ENCODE measurements at places on chromosomes 2 and 18.
A peak's percentile ranks its signal among the peaks of the same experiment; 100 is the strongest.

- peak; percentile 42 for DNase-seq
Measured at GRCh38 chr2:138814123-138814898, 34.1 kb upstream of the NXPH2 start.

DNA sequence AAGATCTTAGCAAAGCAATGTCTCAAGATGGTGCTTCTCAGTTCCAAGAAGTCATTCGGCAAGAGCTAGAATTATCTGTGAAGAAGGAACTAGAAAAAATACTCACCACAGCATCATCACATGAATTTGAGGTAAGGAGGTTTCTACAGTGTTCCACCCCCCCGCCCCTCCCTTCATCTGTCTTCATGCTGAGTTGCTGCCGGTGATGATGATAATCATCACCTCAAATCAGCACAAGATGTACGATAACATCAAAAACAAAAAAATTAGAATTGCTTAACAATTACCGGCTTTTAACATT lies 14.6 kb downstream of the UGP2 start:
- no peak for DNase-seq

DNA sequence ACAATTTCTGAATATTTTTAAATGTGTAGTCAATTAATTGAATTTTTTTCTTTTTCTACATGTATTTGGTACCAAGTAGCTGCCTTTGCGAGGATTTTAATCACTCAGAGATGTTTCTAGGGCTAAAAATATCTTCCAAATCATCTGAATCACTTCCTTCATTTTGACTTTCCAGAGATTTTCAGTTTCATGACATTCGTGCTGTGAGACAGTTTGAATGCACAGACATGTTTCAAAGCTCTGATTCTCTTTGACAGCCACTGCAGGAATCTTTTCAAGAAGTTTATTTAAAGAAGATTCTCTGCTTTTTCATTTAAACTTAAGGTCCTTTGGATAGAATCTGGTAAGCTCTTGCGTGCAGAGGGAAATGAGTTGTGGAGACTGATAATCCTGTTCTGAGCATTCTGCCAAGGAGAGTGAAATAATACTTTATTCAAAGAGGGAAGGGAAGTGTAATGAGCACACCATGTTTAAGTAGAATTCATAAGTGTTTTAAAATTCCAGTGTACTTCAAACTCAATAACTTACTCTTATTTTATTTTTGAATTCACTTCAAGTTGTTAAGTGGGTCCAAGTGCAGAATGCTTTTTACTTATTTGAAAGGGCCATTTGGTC lies 9.7 kb downstream of the CYBRD1 start:
- no peak for DNase-seq

GRCh38 chr2:104673225-104673624 lies 180.7 kb upstream of the POU3F3 start:
- no peak for DNase-seq

DNA sequence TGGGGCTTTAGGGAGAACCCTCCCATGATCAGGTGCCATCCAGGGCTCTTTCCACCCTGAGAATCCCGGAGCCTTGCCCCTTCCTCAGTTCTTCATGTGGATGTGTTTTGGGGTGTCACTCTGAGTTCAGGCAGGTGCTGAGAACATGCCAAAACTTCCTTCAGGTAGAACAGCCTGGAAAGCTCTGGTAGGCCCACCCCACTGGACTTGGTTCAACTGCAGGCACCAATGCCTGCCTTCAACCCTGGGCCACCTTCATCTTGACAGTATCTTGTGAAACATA lies 85.8 kb downstream of the EPAS1 start:
- DNase-seq: no peak

DNA sequence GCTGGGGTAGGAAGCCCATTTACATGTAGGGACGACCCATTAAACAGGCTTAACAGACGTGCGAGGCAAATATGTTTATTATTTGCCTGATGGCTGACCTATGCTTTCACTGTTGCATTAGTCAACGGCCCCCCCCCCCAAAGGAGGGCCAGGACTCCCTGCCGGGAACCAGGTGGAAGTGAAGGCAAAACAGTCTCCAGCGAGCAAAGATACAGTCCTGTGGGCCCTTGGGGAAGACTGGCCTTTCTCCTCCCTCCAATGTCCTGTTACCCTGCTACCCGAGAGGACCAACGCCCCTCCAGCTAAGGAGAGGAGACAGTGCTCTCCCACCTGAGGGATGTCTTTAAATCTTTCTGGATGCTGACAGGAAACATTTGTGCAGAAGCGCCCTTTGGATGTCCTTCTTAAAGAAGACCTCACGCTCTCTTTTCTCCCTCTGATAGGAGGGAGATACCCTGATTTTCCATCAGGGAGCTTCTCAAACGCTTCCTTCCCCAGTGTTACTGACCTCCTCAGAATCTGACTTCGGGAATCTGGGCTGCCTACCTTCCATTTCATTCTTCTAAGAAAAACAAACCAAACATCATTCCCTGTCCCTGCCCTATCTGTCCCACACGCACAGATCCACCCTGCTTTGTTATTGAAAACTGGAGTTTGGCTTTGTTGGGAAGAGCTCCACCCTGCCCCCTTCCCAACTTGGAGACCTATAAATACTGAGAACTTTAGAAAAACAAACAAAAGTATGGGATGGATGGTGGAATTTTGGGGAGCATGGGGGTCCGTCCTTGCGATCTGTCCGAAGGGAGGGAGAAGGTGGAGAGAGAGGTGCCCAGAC lies 135.9 kb upstream of the SIX3 start:
- DNase-seq: no peak

DNA sequence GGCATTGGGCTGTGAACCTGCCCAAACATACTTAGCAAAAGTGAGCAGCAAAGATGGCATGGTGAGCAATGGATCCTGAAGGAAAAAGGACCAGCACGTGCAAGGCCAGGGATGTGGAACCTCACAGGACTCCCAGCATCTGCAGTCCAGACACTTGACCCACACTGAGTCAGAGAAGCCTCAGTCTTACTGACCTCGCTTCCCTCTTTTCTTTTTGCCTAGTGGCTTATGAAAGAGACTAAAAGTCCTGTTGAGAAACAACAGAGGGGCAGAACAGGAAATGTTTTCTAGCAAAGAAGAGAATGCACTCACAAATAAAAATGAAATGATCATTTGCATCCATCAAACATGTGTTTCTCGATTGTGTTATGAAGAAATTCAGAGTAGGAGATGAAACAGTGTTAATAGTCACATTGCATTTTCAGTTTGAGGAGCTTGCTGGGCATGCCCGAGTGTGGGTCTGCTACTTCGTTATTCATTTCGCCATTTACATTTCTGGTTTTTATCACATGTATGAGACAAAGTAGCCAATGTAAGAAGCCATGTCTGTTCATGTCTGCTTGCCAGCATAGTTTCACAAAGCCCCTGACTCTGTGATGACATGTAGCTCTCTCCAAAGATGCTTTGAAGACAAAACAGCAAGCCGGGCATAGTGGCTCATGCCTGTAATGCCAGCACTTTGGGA lies 118.4 kb downstream of the INO80D start:
- DNase-seq: no peak

GRCh38 chr2:66134138-66134701 lies 300.7 kb upstream of the MEIS1 start:
- no peak for DNase-seq

DNA sequence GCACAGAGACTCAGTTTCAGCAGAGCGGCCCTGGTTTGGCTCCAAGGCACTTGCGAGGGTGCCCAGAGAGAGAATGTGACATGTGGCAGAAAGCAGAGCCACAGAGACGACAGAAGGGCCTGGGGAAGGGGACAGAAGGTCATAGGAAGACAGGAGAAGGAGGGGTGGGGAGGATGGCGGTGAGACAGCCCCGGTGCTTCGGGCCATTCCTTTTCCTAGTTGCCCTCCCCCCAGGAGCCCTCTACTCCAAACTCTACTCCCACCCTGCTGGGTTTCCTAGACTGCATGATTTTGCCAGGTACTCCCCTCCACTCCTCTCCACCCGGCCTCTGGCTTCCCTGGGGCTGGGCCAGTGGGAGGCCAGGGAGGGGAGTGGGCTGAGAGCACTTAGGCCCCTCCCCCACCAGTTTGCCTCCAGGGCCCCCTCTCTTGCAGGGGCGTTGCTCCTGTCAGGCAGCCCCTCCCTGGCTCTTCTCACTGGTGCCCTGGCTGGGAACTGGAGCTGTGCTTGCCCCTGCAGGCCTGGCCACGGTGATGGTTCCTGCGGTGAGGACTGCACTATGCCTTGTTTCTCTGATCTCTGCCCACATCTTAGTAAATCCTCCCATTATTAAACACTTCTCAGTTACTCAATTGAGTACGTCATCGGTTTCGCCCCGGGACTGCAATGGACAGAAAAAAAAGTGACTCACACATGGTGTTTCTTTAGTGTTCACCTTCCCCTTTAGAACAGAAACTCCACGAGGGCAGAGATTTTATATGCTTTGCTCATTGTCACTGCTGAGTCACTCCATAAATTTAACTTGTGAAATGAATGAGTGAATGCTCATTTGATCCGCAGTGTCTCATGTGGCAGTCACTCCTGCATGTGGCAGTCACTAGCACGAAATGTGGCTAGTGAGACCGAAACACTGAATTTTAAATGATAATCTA lies 58.7 kb upstream of the SP3 start:
- DNase-seq: peak; percentile 91

- DNase-seq: no peak
Measured at GRCh38 chr2:181685150-181685688, 4.9 kb upstream of the NEUROD1 start.

DNA sequence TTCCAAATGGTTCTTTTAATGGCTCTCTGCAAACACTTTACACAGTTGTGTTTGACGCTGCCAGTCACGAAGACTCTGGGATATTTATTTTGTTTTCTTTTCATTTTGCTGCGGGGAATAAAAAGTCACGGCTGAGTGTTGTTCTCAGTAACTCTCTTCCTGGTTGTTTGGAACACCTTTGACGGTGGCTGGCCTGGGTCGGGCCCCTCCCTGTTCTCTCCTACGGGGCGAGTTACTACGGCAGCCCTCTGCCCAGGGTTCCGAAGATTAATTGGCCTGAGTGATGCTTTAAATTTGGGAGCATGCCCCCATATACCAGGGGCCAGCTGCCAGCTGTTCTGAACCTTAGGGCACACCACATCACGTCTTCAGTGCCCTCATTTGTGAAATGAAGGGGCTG lies 84.7 kb downstream of the GATA6 start:
- DNase-seq: no peak

GRCh38 chr2:233130024-233130423 lies 69.9 kb downstream of the INPP5D start:
- no peak for DNase-seq

DNA sequence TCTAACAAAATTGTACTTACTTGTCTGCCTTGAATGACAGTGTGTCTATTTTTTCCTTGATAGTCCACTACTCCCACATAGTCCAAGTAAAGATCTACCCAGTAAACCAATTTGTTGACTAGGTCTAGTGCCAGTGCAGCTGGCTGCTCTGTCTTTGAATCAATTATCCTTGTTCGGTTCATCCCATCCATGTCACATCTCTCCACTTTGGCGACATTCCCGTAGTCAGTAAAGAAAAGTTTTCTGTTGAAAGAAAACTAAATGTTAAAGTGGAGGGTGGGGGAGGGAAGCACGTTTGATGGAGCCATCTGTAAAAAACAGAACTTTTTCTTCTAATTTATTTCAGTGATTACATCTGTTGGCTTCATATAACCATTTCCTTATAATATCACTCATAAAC lies 1068.8 kb downstream of the LRP1B start:
- no peak for DNase-seq

DNA sequence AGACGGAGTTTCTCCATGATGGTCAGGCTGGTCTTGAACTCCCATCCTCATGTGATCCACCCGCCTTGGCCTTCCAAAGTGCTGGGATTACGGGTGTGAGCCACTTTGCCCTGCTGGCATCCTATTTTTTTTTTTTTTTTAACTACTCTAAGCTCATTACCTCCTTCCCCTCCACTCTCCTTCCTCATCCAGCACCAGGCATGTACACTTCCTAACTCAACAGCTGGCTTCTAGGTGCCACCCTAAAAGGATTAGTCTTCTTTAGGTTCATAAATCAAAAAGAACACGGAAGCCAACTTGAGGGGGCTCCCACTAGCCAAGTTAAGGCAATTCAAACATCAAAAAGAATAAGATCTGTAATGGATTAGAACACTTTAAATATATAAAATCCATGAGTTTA lies 70.6 kb upstream of the TEX51 start:
- DNase-seq: no peak

DNA sequence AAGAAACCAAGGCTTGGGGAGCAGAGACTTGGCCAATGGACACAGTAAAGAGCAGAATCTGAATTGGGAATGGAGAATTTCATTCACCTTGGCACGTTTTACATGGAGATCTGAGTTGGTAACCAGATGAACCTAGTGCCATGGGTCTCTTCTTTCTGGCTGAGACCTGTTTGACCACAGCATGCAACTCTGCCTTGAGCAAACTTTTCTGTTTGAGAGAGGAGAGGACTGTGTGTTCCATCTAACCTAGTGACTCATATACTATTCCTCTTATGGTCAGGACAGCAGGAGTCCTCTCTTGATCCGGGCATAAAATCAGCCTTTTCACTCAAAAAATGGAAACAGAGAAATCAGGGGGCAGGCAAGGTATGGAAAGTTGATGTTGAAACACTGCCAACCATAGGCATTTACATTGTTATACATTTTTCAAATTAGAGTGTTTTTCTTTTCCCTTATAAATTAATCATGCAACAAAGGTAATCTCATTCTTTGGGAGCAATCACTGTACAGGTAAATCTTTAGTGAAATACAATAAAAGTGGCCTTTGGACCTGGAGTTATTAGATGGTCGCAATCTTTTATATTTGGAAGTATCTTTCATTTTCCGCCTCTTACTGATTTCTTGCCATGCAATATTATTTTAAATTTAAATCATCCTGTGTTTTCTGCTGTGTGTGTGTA lies 86.7 kb downstream of the NRP2 start:
- DNase-seq: peak; percentile 36

GRCh38 chr2:11588228-11589110 lies 54.6 kb downstream of the GREB1 start:
- peak; percentile 32 for DNase-seq

DNA sequence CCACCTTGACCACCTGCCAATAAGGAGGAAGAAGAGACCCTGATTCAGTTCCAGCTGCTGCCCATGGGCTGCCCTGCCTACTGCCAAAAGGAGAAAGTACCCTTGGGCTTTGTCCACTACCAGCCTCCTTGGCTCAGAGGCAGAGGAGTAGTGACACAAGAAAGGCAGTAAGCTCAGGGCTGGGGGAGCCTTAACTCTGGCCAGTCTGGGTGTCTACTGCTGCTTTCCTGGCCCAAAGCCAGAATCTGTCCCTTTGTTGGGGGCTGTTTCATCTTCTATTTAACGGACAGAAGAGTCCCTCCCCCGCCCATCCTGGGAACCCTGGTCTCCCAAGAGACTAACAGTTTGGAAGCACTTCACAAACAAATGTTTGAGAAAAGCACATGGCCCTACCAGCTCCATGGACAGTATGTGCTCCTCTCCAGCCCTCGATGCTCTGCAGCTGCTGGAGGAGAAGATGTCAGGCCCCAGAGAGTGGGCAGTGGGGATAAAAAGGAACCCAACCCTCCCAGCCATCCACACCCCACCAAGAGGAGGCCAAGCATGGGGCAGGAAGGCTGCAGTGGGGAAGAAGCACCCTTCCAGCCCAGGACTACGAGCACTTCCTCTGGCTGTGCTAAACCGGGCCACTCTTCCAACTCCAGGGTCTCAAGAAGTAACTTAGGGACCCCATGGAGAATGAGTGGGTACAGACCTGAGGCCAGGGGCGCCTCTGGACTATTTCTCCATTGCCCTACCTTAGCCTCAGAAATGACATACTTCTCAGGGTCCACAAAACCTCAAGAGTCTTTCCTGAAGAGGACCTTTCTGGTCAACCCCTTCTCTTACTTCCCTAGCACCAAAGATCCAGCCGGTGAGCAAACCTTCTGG lies 1.2 kb downstream of the ATG9A start:
- no peak for DNase-seq

GRCh38 chr2:71669058-71669456 lies 215.7 kb downstream of the DYSF start:
- no peak for DNase-seq
